ENCODE measurements at places on chromosomes 16 and 17.

GRCh38 chr17:50865868-50866260 lies 290 bp downstream of the TOB1 start:
- DNase-seq, result no peak

DNA sequence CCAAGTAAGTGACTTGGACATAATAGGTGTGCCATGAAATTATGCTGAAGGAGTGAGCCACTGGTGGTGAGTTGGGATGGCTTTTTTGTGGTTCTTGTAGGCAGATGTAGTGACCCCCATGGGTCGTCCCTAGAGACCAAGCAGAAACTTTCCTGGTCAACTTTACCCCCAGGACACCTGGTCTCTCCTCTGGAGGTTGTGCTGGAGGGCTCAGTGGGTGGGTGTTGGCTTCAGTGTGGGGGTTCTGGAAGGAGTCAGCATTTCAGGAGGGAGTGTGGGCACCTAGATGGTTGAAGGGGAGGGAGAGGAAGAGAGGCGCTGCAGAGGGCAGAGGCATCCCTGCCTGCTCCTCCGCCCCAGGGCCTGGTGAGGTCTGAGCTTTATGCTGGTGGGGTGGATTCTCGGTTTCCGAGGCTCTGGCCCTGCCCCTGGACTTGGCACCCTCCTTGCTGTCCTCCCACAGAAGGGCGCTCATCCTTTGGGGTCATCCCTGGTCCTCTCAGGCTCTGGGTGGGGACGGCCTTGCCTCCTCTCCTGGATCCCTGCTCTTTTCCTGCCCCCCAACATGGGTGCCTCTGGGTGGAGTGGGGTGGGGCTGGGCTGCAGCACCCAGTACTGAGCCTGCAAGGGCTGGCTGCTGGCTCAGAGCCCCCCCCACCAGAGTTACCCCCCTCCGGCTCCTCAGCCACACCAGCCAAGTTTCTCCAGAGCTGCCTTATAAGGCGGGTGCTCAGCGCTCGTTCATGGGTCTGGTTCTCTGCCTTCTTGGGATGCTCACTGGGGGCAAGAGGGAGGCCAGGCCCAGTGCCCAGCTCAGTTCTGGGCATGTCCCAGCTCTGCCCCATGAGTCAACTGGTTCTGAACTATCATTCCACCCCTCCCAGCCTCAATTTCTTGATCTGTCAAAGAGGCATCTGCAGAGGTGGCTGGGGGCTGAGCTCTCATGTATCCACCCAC lies 266.8 kb downstream of the SEC14L1 start:
- no peak for DNase-seq

DNA sequence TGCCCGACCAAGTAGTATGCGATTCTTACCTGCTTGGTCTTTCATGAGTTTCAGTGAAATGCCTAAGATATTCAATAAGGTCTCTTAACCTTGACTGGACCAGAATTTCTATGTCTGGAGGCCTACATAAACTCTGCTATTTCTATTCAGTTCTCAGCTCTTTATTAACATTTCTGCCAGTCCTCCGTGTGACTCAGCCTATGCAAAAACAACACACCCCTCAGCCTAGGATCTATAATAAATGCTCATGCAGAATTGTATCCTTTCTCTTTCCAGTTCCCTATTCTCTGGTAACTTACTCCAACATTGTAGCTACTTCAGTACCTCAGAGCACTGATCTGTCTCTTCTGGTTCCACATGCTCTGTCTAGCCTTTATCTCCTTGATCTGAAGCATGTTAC lies 1507.4 kb downstream of the CDH11 start:
- no peak for DNase-seq

DNA sequence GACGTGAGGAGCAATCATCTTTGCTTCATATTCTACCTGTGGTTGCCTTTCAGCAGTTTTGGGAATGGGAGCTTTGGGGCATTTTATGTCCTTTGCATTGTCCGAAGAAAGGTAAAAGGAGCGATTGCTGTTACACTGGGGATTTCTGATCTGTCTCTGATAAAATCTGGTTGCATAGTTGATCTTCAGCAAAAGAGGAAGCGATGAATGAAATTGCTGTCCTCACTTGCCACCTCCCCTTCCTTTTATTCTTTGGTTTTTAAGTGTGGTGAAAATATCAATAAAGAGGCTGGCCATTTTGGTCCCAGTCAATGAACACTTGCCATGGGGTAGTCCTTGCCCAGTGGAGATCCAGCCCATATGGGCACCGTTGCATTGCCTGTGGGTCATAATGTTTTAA lies 236.8 kb downstream of the MSI2 start:
- no peak for DNase-seq

DNA sequence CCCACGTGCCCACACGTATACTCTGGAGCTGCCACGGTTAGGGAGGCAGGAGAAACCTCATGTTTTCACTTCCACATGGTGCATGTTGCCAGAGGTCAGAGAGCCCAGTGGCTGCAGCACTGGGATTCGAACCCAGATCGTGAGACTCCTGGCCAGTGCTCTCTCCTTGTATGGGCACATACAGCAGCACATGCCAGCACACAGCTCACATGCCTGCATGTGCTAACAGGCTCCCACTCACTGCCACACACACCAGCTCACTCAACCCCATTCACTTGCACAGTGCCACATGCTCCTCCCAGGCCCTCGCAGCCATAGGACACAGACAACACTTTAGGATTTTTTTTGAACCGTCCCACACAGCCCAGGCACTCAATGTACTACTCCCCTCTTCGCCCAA lies 49.5 kb upstream of the MRPS23 start:
- DNase-seq, result no peak
